Activated naive CD4-positive, alpha-beta T cell treated with anti-CD3 and anti-CD28 coated beads for 36 hours (primary cell): ENCODE measurements at places on chromosomes 3 and 15.

DNA sequence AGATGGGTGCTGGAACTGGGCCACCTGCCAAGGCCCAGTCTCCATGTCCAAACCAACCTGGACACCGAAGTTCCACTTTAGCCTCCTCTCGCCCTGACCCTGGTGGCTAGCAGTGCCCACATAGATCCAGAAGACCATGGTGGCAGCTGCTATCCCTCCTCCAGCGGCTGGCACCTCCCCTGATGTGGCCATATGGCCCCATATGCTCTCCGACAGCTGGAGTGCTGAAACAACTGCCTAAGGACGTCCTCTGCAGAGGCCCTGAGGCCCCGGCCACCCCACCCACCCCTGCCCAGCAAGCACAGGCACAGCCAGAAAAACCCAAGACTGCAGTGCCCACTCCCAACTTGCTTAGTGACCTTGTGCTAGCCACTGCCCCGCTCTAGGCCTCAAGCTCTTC, 182.3 kb upstream of the LINGO1 start:
- H3K27ac ChIP-seq: no peak overlapping the region
- no peaks in the 10 kb centered on the region for H3K4me1 ChIP-seq
- H3K4me3 ChIP-seq: no peak overlapping the region
- peaks cover 19% of the 10 kb centered on the region for H3K27me3 ChIP-seq

GRCh38 chr3:149959443-149959842, 11.3 kb downstream of the PFN2 start:
- no peak overlapping the region for H3K4me3 ChIP-seq
- H3K27ac ChIP-seq: no peak overlapping the region
- no peaks in the 10 kb centered on the region for H3K27me3 ChIP-seq
- DNase-seq: no peak
- peaks cover 3% of the 10 kb centered on the region for H3K36me3 ChIP-seq

- no peaks in the 10 kb centered on the region for H3K27me3 ChIP-seq
- no peaks in the 10 kb centered on the region for H3K4me1 ChIP-seq
- peaks cover 27% of the 10 kb centered on the region for H3K36me3 ChIP-seq
- no peak overlapping the region for H3K27ac ChIP-seq
- no peak overlapping the region for H3K4me3 ChIP-seq
- no peak for DNase-seq
Observed at GRCh38 chr15:22992024-22992326, 11.8 kb upstream of the CYFIP1 start.

- DNase-seq: no peak
- no peaks in the 10 kb centered on the region for H3K4me1 ChIP-seq
- no peaks in the 10 kb centered on the region for H3K27me3 ChIP-seq
- H3K27ac ChIP-seq: no peak overlapping the region
- peaks cover 32% of the 10 kb centered on the region for H3K36me3 ChIP-seq
Observed at GRCh38 chr15:52546031-52546751, 17.5 kb upstream of the MYO5A start.

- DNase-seq: no peak
- no peaks in the 10 kb centered on the region for H3K4me1 ChIP-seq
Observed at GRCh38 chr3:10777627-10778026, 38.4 kb upstream of the SLC6A11 start.

DNA sequence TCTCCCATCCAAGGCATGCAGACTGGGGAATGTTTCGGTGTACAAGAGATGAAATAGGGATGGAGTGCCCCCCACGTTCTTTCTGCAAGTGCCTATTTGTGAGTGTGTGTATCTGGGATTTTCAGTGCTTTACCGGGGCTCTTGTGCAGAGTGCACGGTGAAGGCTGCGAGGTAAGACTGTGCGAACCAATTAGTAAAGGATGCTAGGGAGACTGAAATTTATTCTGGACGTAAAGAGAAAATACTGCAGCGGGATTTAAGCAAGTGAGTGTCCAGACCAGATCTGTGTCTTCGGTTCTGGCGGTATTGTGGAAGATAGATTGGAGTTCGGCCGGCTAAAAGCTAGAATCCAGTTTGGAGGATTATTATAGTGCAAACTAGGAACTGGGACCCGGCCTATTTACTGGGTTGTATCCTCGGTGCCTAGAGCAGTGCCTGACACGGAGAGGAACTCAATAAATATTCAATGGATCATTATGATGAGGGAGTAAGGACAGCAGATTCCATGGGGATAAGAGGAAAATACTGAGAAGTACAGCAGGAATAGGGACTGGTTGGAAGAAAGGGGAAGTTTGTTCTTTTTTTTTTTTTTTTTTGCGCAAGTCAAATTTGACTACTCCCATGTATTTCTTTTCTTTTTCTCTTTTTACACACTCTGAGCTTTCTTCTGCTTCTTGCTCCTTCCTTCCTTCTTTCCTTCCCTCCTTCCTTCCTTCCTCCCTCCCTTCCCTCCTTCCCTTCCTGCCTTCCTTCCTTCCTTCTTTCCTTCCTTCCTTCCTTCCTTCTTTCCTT, 580 bp upstream of the MAGEF1 start:
- H3K4me1 ChIP-seq: peaks cover 29% of the 10 kb centered on the region
- no peaks in the 10 kb centered on the region for H3K27me3 ChIP-seq
- H3K4me3 ChIP-seq: peak overlapping the region; percentile 95
- H3K36me3 ChIP-seq: peaks cover 23% of the 10 kb centered on the region
- H3K27ac ChIP-seq: peak overlapping the region; percentile 37

DNA sequence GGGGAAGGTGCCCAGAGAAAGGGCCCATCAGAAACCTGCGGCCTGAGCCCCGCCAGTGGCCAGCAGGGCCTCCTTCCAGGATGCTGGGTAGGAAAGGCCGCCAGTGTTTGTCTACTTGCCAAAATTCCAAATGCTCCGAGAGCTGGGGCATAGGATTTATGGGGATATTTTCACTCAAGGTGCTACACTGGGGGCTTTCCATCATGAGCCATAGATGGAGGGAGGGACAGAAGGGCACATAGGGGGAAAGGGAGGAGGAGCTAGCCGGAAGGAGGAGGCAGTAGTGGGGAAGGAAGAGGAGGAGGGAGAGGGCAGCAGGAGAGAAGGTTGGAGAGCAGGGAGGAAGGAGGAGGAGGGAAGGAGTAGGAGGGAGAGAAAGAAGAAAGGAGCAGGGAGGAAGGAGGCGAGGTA, 494.7 kb upstream of the PROK2 start:
- no peak for DNase-seq
- H3K4me1 ChIP-seq: peaks cover 5% of the 10 kb centered on the region
- H3K27me3 ChIP-seq: no peaks in the 10 kb centered on the region
- no peak overlapping the region for H3K27ac ChIP-seq
- no peak overlapping the region for H3K4me3 ChIP-seq
- H3K36me3 ChIP-seq: peaks cover 1% of the 10 kb centered on the region

DNA sequence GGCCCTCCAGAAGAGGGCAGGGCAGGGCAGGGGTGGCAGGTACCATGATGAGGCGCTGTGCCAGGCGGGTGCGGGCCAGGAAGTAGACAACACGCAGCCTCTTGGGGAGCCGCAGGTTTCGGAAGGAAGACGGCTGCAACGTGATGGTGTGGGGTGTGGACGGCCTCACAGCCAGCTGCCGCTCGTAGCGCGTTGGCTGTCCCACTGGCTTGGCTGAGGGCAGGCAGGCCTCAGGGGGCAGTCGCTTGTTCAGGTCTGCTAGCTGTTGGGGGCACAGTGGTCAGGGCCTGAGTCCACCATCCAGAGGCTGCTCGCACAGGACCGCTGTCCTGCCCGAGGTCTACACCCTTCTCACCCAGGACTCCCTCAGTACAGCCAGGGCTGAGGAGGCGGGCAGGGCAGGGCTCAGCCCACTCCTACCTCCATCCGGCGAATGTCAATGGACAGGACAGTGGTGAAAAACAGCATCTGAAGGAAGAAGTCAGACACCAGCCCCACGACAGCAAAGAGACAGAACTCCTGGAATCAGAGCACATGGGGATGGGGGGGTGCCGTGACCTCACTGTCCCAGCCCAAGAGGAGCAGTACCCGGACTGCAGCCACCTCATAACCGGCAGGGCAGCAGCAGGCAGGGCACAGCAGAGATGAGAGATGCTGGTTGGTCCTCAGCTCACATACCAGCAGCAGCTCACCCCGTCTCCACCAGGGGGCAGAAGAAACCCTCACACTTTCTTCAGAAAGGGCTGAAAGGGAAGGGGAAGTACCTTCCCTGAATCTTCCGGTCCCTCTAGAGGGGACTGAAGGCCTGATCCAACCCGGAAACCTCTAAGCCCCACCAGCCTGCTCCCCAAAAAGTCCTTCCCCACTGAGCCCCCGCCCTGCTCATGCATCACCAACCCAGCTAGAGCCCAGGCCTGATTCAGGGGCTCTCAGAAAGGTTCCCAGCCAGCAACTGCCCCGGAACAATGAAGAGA, 40.0 kb downstream of the PTPN23 start:
- peak overlapping the region; percentile 98 for H3K27ac ChIP-seq
- H3K4me1 ChIP-seq: peaks cover 12% of the 10 kb centered on the region
- peaks cover 9% of the 10 kb centered on the region for H3K36me3 ChIP-seq
- DNase-seq: peak; percentile 98
- no peaks in the 10 kb centered on the region for H3K27me3 ChIP-seq

GRCh38 chr3:56836276-56837163, 34.8 kb upstream of the ARHGEF3 start:
- peaks cover 49% of the 10 kb centered on the region for H3K4me1 ChIP-seq
- no peak overlapping the region for H3K27ac ChIP-seq
- no peak for DNase-seq

DNA sequence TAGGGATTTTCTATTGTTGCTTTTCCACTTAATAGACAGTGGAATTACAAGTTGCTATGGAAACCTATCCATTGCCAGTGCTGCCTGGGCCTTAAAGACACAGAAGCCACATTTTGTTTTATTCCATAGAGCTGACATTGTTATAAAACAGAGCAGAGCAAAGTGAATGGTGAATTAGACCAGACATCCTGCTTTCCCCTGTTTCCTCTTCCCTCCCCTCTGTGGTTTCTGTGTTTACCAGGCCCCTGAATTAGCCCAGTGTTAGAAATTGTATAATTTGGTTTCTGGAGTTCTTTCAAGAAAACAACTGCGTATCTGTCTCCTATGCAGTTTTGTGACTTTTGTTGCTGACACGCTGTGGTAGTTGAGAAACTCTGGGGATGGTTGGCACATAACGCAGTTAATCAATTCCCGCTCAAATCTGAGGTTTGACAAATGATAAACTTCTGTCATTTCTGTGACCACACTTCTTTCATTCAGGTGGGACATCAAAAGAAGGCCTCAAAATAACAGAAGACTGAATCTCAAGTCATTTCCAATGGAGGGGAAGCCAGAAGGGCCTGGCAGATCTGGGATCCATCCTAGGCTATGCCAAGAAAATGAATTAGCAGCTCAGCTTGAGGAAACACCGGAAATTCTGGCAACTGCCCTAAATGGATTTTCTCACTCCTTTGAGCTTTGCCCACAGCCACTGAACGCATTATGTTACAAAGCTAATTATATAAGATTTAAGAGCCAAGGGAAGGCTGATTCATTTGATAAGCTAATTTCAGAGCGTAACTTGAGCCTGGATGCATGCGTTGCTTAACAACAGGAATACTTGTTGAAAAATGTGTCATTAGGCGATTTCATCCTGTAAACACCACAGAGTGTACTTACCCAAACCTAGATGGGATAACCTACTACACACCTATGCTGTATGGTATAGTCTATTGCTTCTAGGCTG, 46.9 kb downstream of the NR1D2 start:
- H3K36me3 ChIP-seq: no peaks in the 10 kb centered on the region
- H3K4me1 ChIP-seq: peaks cover 11% of the 10 kb centered on the region
- no peak overlapping the region for H3K4me3 ChIP-seq
- H3K27me3 ChIP-seq: no peaks in the 10 kb centered on the region

DNA sequence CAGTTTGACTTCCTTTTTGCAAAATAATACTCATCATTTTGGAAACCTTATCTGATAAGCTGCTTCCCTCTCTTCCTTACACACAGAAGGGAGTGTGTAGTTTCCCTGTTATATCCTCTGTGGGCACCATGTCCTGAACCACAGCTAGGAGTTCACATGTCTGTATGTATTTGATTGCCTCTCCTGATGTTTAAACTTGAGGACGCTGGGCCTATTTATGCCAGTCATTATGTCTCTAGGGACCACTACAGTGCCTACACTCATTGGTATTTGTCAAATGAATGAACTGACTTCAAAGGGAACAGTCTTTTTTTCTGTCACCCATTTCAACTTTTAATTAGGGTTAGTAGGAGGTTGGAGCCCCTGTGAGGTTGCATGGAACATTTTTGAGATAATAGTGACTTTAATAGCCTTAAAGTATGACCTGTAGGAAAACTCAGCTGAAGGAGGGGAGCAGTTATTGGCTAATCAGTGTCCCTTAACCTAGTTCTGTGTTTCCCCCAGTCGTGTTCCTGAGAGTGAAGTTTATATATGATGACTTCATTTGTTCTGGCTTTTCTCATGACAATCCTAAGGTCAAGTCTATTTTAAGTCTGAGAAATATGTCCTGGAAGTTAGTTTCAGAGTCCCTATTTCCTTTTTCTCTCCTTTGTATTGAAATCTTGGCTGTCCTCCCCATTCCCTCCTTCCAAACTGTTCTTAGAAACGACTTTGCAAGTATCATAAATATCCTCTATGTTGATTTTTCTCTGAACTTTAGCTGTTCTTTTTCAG, 28.9 kb downstream of the PDE8A start:
- H3K4me1 ChIP-seq: peaks cover 39% of the 10 kb centered on the region
- no peak for DNase-seq
- no peaks in the 10 kb centered on the region for H3K36me3 ChIP-seq
- H3K27me3 ChIP-seq: no peaks in the 10 kb centered on the region
- H3K27ac ChIP-seq: no peak overlapping the region
- no peak overlapping the region for H3K4me3 ChIP-seq

GRCh38 chr3:74344865-74345440, 269.5 kb downstream of the CNTN3 start:
- H3K27me3 ChIP-seq: no peaks in the 10 kb centered on the region
- H3K4me1 ChIP-seq: no peaks in the 10 kb centered on the region
- DNase-seq: no peak
- H3K27ac ChIP-seq: no peak overlapping the region

GRCh38 chr3:184727357-184728009, 15.6 kb upstream of the MAGEF1 start:
- no peaks in the 10 kb centered on the region for H3K36me3 ChIP-seq
- no peaks in the 10 kb centered on the region for H3K27me3 ChIP-seq
- peak; percentile 70 for DNase-seq
- H3K27ac ChIP-seq: peak overlapping the region; percentile 2
- H3K4me3 ChIP-seq: no peak overlapping the region

DNA sequence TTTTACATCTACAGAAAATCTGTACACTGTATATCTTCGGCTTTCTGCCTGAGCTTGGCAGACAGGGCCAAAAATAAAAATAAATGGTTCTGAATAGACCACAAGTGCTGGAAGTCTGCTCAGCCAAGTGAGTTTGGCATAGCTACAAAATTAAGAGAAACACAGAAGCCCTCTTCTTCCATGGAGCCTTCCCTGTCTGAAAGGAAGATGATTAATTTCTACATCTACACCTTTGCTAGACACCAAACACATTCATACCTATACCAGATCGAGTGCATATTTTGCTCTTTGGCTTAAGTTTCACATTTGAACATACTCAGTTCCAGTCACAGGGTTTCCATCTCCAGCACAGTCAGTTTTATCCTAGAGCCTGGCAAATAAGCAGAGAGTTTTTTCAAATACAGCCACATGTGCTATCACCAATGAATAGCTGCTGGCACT, 224.6 kb downstream of the GREM1 start:
- peaks cover 10% of the 10 kb centered on the region for H3K27me3 ChIP-seq
- no peaks in the 10 kb centered on the region for H3K36me3 ChIP-seq
- H3K4me1 ChIP-seq: no peaks in the 10 kb centered on the region
- DNase-seq: no peak
- no peak overlapping the region for H3K27ac ChIP-seq
- no peak overlapping the region for H3K4me3 ChIP-seq

GRCh38 chr15:41937568-41937923, 34.8 kb downstream of the EHD4 start:
- peaks cover 20% of the 10 kb centered on the region for H3K36me3 ChIP-seq
- DNase-seq: no peak
- H3K4me3 ChIP-seq: peak overlapping the region; percentile 68
- H3K27me3 ChIP-seq: no peaks in the 10 kb centered on the region

- H3K36me3 ChIP-seq: no peaks in the 10 kb centered on the region
- no peaks in the 10 kb centered on the region for H3K27me3 ChIP-seq
- peaks cover 54% of the 10 kb centered on the region for H3K4me1 ChIP-seq
- DNase-seq: no peak
- no peak overlapping the region for H3K4me3 ChIP-seq
Observed at GRCh38 chr3:30733209-30733608, 126.8 kb downstream of the TGFBR2 start.
